Left renal cortex interstitium (tissue), 4 donors: ENCODE measurements at places on chromosomes 5 and 9.

- no peak for DNase-seq
Measured at GRCh38 chr5:94459915-94460314, 158.5 kb downstream of the KIAA0825 start.

DNA sequence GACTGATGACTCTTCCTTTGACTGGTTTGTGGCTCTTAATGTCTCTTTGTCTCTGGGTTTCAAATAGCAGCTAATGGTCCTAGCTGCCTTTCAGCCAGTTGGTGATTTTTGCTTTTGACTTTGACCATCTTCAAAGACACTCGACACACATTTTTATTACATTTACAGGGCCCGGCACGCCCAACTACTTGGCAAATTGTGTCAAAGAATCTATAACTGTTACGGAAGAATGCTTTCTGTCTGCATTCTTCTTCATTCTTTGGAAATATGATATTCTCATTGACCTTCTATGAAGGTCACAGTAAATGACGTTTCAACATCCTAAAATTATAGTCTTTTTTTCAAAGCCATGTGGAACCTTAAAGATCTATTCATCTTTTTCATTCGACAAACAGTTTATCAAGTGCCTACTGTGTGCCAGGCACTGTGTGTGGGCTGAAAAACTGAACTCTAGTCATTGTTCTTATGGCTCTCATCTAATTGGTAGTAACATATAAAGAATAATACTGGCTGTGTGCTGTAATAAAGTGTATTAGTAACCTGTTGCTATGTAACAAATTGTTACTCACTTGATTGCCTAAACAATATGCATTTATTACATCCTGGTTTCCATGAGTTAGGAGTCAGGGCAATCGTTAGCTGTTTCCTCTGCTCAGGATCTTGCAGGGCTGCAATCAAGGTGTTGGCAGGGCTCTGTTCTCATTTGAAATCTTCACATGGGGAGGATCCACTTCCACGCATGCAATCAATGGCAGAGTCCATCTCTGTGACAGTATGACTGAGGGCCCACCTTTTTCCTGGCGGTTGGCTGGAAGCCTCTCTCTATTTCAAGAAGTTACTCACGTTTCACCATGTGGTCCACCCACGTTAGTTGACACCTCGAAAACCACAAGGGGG, 7.0 kb upstream of the WHRN start:
- DNase-seq = no peak

- peak; percentile 23 for DNase-seq
Measured at GRCh38 chr5:106601620-106602019, 1069.1 kb downstream of the EFNA5 start.

DNA sequence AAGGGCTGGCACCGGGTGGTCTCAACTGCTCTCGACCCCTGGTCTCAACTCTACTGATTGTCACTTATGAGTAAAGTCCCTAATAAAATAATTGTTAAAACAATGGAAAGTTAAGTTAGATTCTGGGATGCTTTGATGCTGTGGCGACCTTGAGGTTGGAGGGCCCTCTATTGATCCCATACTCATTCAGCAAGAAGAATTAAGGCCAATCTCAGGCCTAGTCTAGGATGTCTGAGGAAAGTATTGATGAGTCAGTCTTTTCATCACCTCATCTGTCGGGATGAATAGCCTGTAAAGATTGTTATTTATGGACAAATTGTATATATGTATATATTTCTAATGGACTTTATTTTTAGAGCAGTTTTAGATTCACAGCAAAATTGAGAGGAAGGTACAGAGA, 50.8 kb downstream of the WDR36 start:
- DNase-seq = no peak

GRCh38 chr9:135612437-135612836, 26.9 kb downstream of the GLT6D1 start:
- no peak for DNase-seq

GRCh38 chr5:133052317-133053175, 733 bp downstream of the HSPA4 start:
- peak; percentile 33 for DNase-seq

DNA sequence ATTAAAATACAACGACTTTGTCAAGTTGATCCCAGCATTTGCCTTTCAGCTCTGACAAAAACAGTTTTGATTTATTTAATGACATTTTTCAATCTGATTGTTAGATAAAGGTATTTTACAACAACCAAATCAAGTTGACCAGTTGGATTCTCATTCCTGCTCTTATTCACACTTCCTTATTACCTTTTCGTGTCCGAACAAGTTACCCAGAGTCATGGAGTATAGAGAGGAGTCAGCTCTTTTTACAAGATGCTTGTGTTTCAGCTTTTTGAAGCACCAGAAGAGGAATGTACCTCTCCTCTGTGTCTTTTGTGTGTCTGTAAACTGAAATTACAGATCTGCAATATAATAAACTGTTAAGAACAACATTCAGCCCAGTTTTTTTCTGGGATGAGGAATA, 151.3 kb upstream of the TMEM161B start:
- DNase-seq = no peak

- DNase-seq = peak; percentile 8
Measured at GRCh38 chr9:21402386-21403251, 6.3 kb upstream of the IFNA8 start.

- DNase-seq = no peak
Measured at GRCh38 chr5:60685028-60685427, 14.9 kb downstream of the DEPDC1B start.

DNA sequence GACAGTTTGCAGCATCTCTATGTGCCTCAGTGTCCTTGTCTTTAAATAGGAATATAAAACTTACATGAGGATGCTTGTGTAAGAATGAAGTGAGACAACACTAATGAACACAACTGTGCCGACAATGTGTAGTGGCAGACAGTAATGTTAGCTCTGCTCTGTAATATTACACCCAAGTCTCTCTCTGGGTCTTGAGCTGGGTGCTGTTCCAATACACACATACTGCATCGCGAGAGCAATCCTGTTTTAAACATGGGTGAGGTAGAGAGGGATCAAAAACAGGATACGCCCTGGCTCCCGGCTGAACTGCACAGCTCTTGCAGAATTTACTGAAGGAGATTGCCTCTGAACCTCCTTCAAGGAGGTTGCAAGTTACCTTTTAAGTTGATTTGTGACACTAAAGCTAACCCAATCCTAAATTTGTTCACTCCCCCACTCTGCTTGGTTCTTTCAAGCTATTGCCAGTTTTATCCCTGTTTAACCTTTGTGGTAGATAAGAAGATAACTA, 155.2 kb upstream of the ISL1 start:
- no peak for DNase-seq
